ENCODE measurements at places on chromosomes 7 and 10. TPM values are rescaled to one million over a fixed set of nuclear protein-coding genes. Genes with fewer than 3 reads are reported as not detected.

Gene CALCR
- total RNA-seq = not detected

DNA sequence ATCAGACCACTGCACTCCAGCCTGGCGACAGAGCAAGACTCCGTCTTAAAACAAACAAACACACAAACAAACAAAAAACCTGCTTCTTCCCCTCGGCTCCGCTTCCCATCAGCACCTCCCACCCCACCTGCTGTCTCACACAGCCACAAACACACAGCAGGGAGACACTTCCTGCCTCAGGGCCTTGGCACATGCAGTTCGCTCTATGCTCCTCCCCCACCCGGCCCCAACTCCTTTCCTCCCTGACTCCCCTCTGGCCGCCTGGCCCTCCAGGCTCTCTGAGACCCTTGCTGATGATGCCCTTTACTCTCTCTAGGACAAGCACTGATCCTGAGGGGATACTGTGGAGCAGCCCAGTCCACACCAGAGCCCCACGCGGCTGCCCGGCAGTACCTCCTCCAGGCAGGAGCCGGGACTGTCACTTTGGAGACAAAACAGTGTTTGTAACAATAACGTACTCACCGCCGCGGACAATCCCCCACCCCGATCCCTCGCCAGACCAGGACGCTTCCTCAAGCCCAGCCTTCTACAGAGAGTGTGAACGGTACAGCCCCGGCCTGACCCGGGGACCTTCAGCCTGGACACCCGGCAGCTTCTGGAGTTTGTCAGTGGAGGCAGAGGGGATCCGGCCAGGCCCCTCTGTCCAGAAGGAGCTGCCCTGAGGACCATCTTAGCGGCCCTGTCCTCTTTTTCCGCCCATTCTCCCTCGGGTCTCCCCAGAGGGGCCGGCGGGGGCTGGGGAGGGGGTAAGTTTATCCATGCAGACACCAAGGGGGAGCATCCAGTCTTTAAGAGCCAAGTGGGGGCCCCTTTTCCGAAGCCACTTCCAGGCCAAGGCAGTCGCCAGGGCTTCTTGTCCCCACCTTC, 50.0 kb upstream of the GTF2IRD1 start:
- H3K27ac ChIP-seq = no peak overlapping the region
- H3K4me1 ChIP-seq = no peaks in the 10 kb centered on the region
- DNase-seq = no peak
- H3K27me3 ChIP-seq = no peaks in the 10 kb centered on the region

Gene GIMAP6
- 7.4 TPM for total RNA-seq

Gene PRXL2A
- 23.2 TPM for total RNA-seq

DNA sequence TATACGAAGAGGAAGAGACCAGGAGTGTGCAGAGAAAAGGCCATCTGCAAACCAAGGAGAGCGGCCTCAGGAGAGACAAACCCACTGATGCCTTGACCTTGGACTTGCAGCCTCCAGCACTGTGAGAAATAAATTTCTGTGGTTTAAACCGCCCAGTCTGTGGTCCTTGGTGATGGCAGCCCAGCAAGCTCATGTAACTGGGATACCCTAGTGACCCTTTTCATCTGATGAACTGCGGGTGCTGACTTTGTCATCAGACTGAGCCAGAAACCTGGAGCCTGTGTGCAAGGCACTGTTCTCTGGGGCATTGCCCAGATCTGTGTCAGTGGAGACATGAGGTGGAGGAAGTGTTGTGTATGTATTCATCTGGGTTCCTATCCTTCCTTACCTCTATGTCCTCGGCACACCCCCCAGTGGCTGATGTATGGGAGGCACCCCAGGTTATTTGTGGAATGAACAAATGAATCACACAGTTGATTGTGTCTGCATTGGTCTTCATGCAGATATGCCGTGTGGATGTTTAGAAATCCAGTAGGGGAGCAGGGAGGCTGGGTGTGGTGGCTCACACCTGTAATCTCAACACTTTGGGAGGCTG, 64.5 kb upstream of the BTBD16 start:
- H3K4me1 ChIP-seq = no peaks in the 10 kb centered on the region
- H3K27me3 ChIP-seq = no peaks in the 10 kb centered on the region
- H3K4me3 ChIP-seq = no peak overlapping the region

DNA sequence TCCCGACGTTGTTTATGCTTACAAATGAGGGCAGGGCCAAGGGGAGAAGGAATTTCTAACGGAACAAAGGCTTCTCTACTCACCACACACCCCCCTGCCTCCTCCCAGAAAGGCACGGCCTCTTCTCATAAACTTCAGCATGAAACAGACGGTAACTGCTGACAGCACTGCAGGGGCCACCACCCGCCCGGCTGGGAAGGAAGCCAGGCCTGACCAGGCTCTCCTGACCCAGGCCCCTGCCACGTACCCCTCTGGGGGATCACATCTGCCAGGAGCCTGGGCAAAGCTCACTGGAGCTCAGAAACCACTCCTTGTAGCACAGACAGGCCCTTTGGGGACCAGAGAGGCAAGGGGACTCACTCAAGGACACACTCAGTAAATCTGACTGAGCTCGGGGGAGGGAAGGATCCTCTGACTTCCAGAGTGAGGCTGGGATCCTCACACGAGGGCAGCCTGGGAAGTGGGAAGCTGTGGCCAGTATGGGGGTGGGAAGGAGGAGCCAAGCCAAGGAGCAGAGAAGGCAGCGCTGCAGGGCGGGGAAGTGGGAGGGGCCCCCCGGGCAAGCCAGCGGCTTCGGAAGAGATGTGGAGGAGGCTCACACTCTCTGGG, 46.1 kb downstream of the ZCCHC24 start:
- no peak overlapping the region for H3K27ac ChIP-seq
- no peak overlapping the region for H3K4me3 ChIP-seq
- peaks cover 66% of the 10 kb centered on the region for H3K4me1 ChIP-seq
- no peaks in the 10 kb centered on the region for H3K36me3 ChIP-seq
- H3K27me3 ChIP-seq = no peaks in the 10 kb centered on the region

Gene GIMAP5
- 13.5 TPM for total RNA-seq

- DNase-seq = no peak
- no peak overlapping the region for H3K27ac ChIP-seq
- no peak overlapping the region for H3K4me3 ChIP-seq
- H3K27me3 ChIP-seq = peaks cover 3% of the 10 kb centered on the region
- no peaks in the 10 kb centered on the region for H3K36me3 ChIP-seq
These were observed 7.3 kb upstream of the PNLIP start for GRCh38 chr10:116538456-116538855.

GRCh38 chr7:127940381-127941160, 90.7 kb downstream of the LRRC4 start:
- no peaks in the 10 kb centered on the region for H3K27me3 ChIP-seq
- H3K4me3 ChIP-seq = no peak overlapping the region
- no peaks in the 10 kb centered on the region for H3K36me3 ChIP-seq
- no peaks in the 10 kb centered on the region for H3K4me1 ChIP-seq
- H3K27ac ChIP-seq = no peak overlapping the region

Gene HERPUD2
- 118 TPM for total RNA-seq

Gene CRYGN
- total RNA-seq = not detected

GRCh38 chr7:124597509-124597908, 168.1 kb downstream of the GPR37 start:
- H3K27me3 ChIP-seq = no peaks in the 10 kb centered on the region
- H3K27ac ChIP-seq = no peak overlapping the region
- H3K4me1 ChIP-seq = no peaks in the 10 kb centered on the region
- H3K36me3 ChIP-seq = no peaks in the 10 kb centered on the region

GRCh38 chr7:151435103-151435916, 4.6 kb downstream of the CRYGN start:
- H3K4me3 ChIP-seq = no peak overlapping the region
- no peaks in the 10 kb centered on the region for H3K36me3 ChIP-seq
- no peak for DNase-seq
- peaks cover 17% of the 10 kb centered on the region for H3K27me3 ChIP-seq

DNA sequence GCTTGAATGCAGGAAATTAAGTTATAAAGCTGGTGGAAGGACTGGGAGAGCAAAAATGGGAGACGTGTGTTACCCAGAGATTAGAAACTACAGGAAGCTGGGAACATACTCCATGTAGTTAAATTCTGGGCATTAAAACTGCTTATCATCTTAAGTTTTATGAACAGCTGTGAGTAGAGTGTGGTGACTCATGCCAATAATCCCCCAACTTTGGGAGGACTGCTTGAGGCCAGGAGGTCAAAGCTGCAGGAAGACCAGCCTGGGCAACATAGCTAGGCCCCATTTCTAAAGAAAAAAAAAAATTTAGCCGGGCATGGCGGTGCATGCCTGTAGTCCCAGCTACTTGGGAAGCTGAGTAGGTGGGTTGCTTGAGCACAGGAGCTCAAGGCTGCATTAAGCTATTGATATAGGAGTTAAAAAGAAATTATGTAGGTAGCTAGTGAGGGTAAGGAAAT, 56.2 kb upstream of the SEPHS1 start:
- no peak overlapping the region for H3K27ac ChIP-seq
- H3K27me3 ChIP-seq = no peaks in the 10 kb centered on the region
- DNase-seq = no peak
- no peaks in the 10 kb centered on the region for H3K36me3 ChIP-seq
- H3K4me3 ChIP-seq = no peak overlapping the region

DNA sequence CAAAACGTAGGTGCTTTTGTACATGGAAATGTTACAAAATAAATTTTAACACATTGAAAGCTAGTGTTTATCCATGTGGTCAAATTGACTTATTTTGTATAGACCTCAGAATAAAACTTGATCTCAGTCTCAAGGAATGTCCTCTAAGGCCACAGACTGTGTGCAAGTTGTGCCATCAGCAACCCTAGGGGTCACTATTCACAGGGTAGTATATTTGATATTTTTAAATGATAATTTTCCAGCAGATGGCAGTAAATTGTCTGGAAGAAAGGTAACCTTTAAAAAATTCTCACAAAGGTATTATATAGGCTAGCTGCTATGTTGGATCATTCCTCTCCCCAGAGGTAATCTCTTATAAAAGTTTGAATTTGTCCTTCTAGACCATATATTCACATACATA, 12.9 kb upstream of the SNX10 start:
- no peaks in the 10 kb centered on the region for H3K27me3 ChIP-seq
- no peak overlapping the region for H3K27ac ChIP-seq
- no peak for DNase-seq
- no peaks in the 10 kb centered on the region for H3K36me3 ChIP-seq
- H3K4me3 ChIP-seq = no peak overlapping the region

Gene MTERF1
- total RNA-seq = 24.3 TPM

Data from transverse colon (tissue), 4 donors.